Esophagus squamous epithelium (tissue), 5 donors: ENCODE measurements at places on chromosomes 3 and 15.

DNA sequence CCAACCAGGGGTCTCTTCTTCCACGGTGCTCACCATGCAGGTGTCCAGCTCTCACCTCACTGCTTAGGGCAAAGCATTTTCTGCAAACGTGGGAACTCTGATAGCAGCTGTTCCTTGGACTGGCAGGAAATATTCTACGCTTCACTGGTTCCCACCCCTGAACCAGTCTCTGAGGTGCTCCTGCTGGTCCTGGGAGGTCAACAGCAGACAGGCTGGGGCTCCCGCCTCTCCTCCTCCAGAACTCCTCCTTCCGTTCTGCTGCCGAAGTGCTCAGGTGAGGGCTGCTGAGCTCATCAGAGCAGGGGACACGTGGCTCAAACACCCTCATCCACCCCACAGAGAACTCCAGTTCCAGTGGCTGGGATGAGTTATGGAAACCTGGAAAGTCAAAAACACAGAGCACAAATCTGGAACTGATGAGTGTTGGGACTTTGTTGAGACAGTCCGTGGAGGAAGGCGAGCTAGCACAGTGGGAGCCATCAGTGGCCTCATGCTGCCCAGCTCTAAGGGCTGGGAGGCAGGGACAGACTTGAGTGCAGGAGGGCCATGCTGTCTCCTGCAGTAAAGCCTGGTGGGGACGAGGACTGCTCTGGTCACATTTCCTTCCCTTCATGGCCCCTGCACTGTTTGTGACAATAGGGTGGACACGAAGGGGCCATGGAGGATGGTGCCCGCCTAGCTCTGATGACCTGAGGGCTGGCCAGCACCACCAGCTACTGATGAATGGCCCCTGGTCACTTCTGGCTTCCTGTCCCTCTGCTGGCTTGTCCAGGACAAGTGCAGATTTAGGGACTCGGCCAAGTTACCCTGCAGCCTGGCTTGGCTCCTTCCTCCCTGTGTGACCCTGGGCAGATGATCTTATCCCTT lies 137.8 kb downstream of the KLF13 start:
- no peak for DNase-seq

GRCh38 chr3:61094608-61095007 lies 156.6 kb downstream of the FHIT start:
- DNase-seq = no peak

DNA sequence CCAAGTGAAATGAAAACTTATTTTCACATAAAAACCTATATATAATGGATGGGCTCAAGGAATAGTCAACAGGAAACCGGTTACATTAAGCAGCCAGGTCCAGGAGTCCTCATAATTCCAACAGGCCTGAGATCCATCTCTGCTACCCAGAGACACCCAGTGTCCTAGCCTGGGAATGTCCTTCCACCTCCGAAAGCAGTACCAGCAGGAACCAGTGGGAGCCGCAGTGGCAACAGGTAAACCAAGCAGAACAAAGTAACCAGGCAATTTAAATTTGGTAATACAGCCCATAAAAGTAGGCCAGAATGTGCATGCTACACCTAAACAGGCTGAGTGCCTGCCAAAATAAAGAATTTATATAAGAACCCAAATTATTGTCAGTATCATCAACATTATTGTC lies 195.6 kb downstream of the ZBBX start:
- no peak for DNase-seq

GRCh38 chr15:56718560-56718959 lies 14.7 kb downstream of the ZNF280D start:
- no peak for DNase-seq

DNA sequence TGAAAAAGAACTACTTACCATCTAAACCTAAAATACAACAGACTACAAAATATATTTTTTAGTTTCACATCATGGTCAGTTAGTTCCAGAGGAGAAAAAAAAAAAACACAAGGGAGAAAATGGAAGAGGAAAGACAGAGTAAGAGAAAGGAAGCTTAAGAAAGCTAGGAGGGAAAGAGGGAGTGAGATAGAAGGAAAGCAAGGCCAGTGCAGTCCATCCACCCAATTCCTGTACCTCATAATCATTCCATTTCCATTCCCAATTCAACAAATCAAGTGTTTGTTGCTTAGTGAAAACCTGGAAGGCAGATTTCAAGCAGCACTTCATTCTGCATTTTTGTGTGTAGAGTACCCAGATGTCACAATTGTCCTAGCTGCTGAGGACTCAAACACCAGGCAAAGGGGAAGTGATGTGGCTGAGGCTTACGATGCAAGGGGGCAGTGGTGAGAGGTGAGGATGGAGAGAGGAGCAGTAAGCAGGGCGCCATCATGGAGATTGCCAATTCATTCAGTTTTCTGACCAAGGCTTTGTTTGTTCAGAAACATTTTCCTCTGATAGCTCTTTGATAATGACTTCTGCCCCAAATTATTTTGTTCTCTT lies 83.6 kb upstream of the GSK3B start:
- no peak for DNase-seq

- DNase-seq = no peak
These were observed 487 bp upstream of the HES1 start for GRCh38 chr3:194135516-194135805.

DNA sequence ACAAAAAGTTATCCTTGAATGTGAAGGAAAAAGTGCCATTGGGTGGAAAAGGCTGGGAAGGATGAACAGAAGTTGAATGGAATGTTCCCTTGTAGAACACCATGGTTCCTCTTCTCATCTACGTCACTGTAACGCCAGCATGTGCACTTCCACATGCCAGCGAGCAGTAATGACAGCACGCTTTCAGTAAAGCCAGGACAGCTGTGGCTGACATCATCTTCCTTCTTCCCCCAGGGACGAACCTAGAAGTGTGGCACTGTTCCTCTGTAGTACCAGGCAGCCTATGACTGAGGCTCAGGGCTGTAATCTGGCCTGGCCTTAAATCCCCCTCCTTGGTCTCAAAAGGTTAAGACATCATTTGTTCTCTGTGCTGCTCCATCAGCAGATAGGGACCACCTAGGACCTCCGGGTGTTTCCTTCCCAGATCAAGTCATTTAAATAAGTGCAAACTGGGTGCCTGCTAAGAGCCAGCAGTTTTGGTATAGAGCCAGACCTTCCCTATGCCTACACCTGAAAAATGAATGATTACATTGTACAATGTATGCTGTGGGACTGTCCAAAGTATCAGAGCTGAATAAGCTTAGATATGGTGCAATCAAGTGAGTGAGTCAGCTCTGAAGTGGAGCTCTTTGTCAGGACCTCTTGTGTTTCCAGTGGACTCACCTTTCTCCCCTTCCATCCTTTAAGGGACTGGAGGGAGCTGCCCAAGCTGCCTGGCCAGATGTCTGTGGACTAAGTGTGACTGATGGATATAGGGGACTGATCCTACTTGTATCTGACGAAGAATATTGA lies 5.6 kb upstream of the SRPRB start:
- no peak for DNase-seq

- no peak for DNase-seq
These were observed 135.8 kb upstream of the HACD2 start for GRCh38 chr3:123720638-123721037.

DNA sequence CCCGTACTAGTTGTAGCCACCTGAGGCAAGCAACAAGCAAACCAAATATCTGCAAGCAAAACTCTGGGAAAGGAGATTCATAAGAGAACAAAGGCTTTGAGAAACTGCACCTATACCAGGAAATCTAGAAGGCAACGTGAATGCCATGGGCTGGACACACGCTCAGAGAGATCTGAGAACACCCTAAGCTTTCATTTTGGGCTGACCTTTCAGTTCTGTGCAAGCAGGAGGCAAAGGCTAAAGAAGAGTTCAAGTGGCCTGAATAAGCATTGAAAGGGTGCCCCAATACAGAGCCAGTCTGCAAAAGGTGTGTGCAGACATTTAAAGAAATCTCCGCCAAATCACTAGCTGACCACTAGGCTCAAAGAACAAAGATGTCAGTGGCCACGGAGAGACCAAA lies 461.6 kb downstream of the PYDC2 start:
- no peak for DNase-seq

- no peak for DNase-seq
These were observed 698.7 kb downstream of the FHIT start for GRCh38 chr3:60552581-60552980.

DNA sequence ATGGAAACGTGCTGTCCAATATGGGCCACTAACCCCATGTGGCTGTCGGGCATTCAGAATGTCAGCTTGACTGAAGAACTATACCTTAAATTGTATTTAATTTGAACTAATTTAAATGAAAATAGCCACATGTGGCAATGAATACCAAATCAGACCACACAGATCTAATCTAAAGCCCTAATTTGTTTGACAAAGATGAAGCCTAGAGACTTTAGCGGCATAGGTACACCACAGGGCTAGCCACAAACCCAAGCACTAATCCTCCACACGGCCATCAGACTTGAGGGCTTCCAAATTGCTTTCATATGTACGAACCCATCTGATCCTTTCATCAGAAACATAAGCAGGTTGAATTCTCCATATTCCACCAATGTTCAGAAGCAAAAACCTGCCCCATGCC lies 81.4 kb downstream of the SHQ1 start:
- DNase-seq = no peak

DNA sequence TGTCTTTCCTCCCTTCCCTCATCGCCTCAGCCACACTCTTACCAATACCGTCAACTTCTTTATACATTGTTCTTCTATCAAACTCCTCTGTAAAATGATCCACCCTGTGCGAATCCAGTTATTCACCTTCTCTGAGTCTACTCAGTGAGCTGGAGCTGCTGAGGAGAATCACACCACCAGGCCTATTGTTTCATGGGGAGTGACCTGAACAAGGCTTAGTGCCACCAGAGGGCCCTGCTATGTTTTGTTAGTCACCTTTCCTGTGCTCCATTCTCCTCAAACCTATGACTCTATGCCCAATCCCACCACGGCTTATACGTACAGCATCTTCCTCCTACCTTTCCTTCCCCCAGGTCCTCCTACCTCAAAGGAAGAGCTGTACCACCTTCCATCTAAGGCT lies 50.4 kb upstream of the MED12L start:
- no peak for DNase-seq

GRCh38 chr15:52251144-52251860 lies 44.3 kb downstream of the MYO5C start:
- DNase-seq = no peak

DNA sequence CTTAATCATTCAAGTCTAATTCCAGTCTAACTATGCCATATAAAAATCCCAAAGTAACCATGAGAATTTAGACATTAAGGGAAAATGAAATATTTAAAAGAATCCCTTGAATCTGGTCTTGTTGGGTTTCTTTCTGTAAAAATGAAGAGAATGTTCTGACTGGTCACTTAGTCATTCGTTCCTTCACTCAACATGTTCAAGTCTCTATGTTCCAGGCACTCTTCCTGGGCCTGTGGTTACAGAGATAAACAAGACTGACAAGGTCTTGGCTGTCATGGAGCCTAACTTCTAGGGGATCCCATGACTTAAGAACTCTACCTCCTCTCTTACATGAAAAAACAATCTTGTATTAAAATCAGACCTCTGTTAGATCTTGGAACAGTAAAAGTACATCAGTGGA lies 638.6 kb upstream of the TBL1XR1 start:
- DNase-seq = no peak

DNA sequence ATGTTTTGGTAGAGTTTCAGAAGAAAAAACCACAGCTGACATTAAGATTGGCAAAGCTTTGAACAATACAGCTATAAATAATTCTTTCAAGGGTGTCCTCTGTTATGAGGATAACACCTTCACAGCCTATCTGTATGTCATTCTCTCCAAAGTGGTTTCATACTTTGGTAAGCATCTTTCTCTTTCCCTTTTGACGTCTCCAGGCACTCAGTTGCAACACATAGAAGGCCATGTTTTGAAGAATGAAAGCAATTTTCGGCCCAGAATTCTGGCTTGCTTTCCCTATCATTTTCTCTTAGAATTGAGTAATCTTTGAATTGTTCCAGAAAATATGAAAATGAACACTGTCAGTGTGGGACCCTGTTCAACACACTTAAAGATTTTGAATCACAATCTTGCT lies 200.0 kb upstream of the CBLB start:
- no peak for DNase-seq

DNA sequence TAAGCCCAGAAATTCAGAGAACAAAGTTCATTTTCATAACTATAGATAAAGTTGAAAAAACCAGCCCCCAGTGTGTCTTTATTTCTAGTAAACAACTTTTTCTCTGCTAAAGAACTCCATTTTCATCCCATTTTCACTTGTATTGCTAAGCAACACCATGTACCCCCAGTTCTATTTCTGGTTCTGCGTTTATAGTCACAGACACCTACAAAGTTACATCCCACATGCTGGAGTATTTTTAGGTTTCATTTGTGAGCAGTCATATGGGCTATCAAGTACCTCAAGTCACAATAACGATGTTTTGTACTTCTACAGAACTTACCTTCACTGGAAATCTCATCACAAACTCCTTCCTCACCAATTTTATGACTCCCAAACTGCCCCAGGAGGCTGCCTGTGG lies 236.5 kb downstream of the RSL24D1 start:
- no peak for DNase-seq

DNA sequence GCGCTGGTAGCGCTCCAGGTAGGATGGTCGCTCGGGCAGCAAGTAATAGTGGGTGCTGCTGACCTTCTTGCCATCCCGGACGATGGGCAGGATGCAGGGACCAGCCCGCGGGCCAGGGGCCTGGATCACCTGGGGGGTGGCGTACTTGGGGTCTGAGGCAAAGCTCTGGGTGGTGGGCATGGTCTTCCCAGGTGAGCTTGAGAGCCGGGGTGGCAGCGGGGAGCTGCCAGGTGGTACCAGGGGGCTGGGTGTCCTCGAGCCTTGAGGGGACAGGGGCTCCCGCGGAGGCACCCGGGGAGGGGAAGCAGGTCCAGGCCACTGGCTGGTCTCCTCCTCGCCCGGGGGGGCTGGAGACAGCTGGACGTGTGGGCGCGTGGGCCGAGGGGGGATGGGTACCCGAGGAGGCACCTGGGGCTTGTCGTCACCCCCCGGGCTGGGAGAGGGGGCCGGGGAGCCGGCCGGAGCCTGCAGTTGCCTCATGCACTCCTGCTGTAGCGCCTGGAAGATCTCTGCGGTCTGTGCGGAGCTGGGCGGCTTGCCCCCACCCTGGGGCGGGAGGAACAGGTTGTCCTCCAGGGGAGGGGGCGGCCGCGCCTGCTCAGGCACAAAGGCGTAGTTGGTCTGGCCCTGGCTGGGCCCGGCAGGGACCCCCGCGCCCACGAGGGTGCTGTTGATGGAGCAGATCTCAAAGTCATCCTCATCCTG lies 40.6 kb downstream of the TNK2 start:
- DNase-seq = no peak

GRCh38 chr3:21620511-21621155 lies 130.4 kb downstream of the ZNF385D start:
- DNase-seq = no peak

GRCh38 chr3:128825117-128825725 lies 54.2 kb upstream of the ACAD9 start:
- DNase-seq = no peak
